ENCODE measurements at places on chromosomes 2 and 18. TPM values are rescaled to one million over a fixed set of nuclear protein-coding genes. Genes with fewer than 3 reads are reported as not detected.

GRCh38 chr2:55896633-55897032 is 26.9 kb downstream of the EFEMP1 start:
- no peak for DNase-seq

Gene MOCOS
- 0.10 TPM for polyA plus RNA-seq

Gene CDC42EP3
- polyA plus RNA-seq = 40.1 TPM

Gene RNF138
- 23.8 TPM for polyA plus RNA-seq

Gene ATP6V1C2
- 1.7 TPM for polyA plus RNA-seq

Gene STEAP3
- 25.5 TPM for polyA plus RNA-seq

All from hindlimb muscle (tissue), 1 donor.